Vein endothelial cell (primary cell): ENCODE measurements at places on chromosomes 1 and 21. TPM values are rescaled to one million over a fixed set of nuclear protein-coding genes. Genes with fewer than 3 reads are reported as not detected.

The SYPL2 gene
- total RNA-seq = under 0.01 TPM in 1 of 2 replicates, not detected in the other

The REN gene
- 0.10 and 0.33 TPM in 2 replicates for total RNA-seq

The FBXO44 gene
- total RNA-seq = 9.6 and 18.6 TPM in 2 replicates

The CDCA8 gene
- total RNA-seq = 8.8 and 18.6 TPM in 2 replicates
